ENCODE measurements at places on chromosomes 13 and 19.

DNA sequence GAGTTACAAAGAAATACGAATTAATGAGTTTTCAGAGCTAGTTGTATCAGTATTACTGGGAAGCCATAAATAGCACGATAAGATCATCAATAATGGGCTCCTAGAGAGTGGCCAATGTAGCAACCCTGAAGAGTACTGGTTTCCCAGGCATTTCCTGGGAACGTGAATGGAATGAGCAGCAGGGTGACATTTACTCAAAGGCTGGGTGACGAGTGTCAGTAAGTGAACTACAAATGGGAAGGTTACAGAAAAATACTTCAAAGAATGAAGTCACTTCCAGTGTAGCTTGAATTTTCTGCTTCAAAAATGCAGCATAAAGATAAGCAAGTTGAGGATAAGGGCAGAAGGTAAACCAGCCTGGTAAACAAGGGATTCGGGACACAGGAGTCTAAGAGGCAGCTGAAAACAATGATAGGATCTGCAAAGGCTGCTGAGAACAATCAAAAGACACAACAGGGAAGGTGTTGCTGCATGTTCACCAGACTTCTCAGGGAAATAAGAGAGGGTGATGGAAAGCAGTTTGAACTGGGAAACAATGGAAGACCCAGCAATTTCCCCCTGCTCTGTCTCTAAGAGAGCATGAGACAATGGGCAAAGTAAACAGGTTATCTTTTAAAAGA is 48.6 kb upstream of the POSTN start:
- DNase-seq: no peak

DNA sequence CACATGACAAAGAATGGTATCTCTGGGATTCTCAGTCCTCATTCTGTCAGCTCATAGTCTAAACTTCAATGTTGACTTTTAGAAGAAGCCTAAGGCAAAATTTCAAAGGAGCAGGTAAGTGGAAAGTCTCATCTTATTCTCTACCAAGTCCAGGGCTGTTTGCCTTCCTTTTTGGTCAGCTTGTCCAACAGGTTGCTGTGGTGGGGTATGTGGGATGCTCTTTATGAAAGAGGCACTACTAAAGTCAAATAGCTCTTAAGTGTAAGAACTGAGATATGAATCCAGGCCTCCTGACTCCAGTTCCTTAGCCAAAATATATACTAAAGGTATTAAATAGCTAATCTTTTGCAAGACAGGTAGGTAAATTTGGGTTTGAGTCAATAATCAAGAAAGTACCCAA is 540.6 kb upstream of the SPRY2 start:
- no peak for DNase-seq

GRCh38 chr19:16012552-16012951 is 63.7 kb upstream of the TPM4 start:
- no peak for DNase-seq

GRCh38 chr19:43425567-43426392 is 11.1 kb downstream of the TEX101 start:
- no peak for DNase-seq

DNA sequence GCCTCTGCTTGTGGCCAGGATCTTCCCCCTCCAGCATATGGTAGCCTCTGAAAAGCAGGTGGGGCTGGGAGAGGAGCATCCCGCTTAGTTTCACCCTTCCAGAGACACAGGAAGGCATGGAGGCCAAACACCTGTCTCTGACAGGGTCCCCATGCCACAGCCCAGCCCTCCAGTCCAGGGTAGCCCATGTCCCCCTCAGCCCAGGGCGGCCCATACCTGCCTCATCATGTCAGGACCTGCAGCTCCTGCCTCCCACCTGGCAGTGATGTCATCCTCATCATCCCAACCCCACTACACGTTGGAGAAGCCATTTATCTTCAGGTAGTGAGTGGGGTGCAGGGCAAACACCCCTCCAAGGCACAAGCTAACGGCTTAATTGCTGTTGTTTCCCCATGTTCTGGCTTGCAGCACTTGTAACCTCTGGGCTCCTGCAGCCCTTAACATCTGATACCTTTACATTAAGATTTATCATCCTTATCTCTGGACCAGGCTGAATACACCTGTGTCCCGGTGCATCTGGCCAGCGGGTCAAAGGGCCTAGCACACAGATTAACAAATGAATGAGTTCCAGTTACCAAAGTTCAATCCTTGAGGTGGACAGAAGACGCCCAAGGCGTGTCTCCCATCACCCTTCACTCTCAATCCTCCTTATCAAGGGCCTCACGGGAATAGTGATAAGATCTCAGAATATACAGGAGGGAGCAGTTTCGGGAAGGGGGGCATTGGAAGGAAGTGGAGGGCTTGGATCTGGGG is 22.2 kb downstream of the ZNF175 start:
- no peak for DNase-seq

DNA sequence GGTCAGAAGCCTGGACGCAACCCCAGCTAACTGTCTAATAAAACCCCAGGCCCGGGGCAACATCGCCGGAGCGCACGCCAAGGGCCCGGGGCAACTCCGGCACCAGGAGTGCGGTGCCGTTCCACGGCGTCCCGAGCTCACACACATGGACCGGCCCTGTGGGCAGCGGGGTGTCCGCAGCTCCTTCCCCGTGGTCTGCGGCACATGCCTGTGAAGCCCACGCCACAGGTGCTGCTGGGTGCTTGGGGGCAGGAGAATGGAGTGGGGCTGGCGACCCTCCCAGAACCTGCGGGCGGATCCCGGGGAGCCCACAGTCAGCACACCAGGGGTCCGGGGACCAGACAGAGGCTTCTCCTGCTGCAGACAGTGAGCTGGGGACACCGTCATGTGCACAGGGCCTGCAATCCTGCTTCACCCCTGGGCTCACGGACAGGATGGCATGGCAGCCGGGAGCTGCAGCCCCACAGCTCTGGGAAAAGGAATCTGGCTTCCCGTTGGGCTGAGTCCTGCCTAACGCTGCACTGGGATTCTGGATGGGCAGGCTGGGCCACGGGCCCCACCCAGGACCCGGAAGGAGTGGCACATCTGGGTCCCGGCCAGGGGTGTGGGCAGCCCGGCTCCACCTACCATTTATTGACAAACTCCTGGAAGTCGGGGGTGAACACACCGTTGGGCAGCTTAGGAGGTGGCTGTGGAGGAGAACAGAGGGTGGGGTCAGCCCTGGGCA is 28.2 kb upstream of the ZBTB7A start:
- no peak for DNase-seq

GRCh38 chr19:30498707-30499106 is 126.5 kb downstream of the ZNF536 start:
- no peak for DNase-seq

GRCh38 chr19:50327013-50327412 is 2.2 kb downstream of the KCNC3 start:
- DNase-seq: no peak

- DNase-seq: no peak
These were observed 32.6 kb upstream of the MIR17HG start for GRCh38 chr13:91314888-91315287.

- DNase-seq: no peak
These were observed 23.2 kb downstream of the CATSPERD start for GRCh38 chr19:5743630-5744029.

DNA sequence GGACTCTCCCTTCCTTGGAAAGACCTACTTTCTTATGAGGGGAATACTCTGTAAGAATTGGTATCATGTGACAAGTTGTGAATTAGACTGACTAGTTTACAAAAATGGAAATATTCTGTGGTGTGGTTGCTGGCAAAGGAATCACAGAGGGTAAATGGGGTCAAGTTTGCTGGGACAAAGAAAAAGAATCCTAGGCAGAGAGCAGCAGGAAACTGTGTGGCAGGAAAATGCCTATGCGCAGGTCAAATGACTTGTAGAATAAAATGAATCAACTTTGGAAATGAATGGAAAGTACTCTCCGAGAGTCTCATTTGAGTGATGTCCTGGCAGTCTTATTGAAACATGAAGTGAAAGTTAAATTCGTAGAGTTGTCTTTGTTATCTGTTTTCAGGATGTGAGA is 1250.7 kb downstream of the UQCRFS1 start:
- DNase-seq: no peak

- no peak for DNase-seq
These were observed 8.5 kb downstream of the ZNF526 start for GRCh38 chr19:42228641-42229040.

DNA sequence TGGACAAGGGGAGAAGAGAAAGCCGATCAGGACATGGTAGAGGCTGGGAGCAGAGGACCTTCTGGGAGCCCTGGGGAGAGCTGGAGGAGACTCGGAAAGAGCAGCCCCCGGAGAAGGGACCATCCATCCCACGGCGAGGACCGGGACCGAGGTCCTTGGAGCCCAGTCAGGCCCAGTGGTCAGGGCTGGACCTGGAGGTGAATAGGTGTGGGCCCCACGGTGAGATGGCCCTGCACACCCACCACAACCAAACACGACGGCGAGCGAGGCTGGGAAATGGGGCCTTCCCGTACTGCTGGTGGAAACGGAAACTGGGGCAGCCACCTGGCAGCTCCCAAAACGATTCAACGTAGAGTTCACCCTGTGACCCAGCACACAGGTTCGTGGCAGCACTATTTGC is 3.7 kb upstream of the NTN5 start:
- DNase-seq: no peak

DNA sequence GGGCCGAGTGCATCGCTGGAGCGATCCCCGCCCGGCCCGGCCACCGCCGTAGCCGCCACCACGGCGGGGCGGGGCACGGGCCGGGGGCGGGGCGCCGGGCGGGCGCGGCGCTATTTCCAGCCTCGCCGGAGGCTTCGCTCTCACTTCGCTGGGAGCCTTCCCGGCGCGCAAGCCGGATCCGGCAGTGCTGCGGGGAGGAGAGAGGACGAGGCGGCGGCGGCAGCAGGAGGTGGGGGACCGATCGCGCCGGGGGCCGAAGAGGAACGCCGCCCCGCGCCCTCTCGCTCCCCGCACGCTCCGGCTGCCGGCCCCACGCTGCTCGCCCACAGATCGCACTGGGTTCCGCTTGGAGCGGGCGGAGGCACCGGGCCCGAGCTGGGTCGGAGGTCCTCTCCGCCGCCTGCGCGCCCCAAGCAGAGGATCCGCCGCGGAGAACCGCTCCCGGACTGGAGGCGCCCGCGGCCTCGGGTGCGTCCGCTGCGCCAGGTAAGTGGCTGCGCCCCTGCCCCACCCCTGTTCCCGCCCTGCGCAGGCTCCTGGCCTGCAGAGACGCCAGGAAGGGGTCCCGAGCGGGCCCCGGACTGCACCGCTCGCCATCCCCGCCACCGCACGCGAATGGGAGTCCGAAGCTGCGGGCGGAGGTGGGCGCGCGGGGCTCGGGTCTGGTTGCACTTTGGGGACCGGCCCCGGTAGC is at the start of gene CHST8:
Gene CHST8, plus strand, starts transcription at position 143 of the 694 bp plus-strand sequence. CDS start 67,309 bp downstream, outside the sequence.
- DNase-seq: no peak

- no peak for DNase-seq
These were observed 49.6 kb downstream of the RYR1 start for GRCh38 chr19:38483016-38483630.

DNA sequence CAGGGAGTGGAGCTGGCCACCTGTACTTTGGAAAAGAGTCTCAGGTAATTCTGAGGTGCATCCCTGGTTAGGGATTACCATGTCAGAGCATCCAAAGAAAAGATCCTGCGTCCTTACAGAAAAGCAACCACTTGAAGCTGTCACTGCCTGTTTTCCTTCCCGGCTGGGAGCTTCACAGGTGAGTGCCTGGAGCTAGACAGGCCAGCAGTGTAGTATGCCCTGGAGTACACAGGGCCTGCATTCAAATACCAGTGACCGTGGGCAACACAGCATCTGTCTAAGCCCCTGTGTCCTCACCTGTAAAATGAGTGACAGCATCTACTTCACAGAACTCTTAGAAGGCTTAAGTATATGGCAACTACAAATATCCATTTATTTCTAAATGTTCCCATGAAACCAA is 29.0 kb downstream of the DZIP1 start:
- DNase-seq: no peak

DNA sequence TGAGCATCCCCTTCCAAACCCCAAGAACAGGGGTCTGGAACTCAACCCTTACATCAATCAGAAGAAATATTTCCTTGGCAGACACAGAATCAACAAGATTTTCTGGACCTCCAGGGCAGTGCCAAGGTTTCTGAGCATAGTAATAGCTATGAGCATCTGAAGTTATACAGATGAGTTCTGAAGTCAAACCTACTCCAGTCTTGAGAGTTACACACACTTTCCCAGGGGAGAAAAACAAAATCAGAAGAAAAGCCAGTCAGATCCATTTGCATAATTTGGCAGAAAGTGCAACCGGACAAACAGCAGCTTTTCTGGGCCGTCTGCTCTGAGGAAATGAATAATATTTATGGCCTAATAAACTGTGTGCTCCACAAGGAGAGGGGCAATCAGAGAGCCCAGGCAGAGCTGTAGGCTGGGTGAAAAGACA is 93.1 kb downstream of the KL start:
- no peak for DNase-seq
